ENCODE measurements at places on chromosomes 5 and 9.
A peak's percentile ranks its signal among the peaks of the same experiment; 100 is the strongest.

- no peak for DNase-seq
Observed at GRCh38 chr9:135790356-135790755, 88.4 kb downstream of the KCNT1 start.

DNA sequence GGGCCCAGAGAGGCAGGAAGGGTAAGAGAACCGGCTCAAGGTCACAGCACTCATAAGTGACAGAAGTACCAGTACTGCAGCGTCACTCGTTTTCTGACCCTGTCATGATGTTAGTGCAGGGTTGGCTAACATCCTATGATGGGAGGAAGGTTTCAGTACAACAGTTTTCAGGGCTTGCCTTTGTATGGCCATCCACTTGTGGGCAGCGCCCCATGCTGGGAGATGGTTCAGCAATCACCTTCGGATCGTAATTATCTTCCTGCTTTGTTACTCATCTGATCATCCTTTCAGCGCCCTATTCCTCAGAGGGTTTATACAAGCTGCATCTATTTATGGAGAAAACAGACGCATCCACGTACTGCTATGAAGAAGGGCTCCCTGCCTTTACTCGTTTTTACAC is 2.4 kb downstream of the MAP1B start:
- peak; percentile 29 for DNase-seq

GRCh38 chr5:77637998-77638762 is at the start of gene OTP:
Gene OTP, minus strand, starts transcription at chr5:77638713. Its CDS starts 164 bp downstream, at chr5:77638549.
- DNase-seq, result no peak

DNA sequence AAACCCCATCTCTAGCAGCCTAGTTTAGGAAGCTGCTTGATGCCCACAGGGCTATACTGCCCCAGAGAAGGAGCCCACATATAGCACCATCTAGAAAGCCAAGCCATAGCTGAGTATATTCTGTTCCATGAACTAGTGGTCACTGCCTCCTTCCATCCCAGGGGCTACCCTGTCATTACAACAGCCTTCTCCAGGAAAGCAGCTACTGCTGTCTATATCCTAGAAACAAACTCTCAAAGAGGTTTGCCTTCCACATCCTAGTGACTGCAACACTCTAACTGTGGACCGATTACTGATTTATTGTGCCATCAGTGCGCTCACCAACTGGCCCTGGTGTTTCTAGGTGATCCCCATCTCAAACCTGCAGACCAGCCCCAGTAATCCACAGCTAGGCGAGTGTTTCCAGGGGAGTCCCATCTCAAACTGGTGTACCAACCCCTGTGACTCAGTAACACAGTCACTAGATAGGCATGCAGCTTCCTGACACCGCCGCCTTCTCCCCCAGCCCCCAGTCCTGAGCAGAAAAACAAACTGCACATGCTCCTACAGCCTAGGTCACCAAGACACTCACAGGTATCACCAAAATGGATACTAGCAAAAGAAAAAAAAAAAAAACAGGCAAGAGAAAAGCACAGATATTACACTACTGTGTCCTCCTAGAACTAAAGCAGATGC is 14.8 kb downstream of the SPTLC1 start:
- peak; percentile 89 for DNase-seq

GRCh38 chr5:119706049-119706448 is 76.7 kb downstream of the FAM170A start:
- DNase-seq, result no peak
